ENCODE measurements at places on chromosomes 4 and X. TPM values are rescaled to one million over a fixed set of nuclear protein-coding genes. Genes with fewer than 3 reads are reported as not detected.

Gene ADH7
- 0.13 TPM for polyA plus RNA-seq

Gene MUC7
- not detected for polyA plus RNA-seq

DNA sequence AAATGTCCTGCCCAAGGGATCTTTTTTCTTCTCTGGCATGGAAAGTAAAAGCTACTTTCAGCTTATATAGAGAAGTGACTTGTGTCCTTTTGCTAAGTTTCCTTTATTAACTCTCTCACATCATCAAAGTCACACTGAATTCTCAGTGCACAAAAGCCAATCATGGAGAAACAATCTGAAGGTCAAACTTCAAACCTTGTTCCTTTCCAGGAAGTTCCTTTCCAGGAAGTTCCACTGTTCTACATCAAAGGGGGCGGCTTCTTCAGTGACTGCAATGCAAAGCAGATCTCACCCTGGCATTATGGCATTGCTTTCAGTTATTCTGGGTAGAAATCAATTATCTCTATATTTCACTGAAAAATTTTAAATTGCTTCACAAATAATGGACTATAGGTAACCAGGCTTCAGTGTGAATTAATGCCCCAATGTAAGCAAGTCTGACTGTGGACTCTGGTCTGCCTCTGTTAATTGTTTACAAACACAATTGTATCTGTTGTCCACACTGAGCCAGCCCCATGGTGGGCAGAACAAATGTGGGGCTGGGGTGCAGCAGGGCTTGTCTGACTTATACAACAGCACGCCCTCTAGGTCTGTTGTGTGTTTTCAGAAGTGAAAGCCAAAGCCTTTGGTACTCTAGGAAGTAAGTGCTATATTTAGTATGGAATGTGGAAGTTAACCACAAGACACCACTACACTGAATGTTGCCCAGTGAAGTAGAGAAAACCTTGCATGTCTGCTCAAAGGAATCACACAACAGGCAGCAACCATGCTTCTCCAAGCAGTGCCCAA is 98.8 kb downstream of the CDS1 start:
- H3K36me3 ChIP-seq, result peaks cover 4% of the 10 kb centered on the region
- no peaks in the 10 kb centered on the region for H3K27me3 ChIP-seq
- no peak overlapping the region for H3K27ac ChIP-seq
- H3K4me3 ChIP-seq, result no peak overlapping the region

DNA sequence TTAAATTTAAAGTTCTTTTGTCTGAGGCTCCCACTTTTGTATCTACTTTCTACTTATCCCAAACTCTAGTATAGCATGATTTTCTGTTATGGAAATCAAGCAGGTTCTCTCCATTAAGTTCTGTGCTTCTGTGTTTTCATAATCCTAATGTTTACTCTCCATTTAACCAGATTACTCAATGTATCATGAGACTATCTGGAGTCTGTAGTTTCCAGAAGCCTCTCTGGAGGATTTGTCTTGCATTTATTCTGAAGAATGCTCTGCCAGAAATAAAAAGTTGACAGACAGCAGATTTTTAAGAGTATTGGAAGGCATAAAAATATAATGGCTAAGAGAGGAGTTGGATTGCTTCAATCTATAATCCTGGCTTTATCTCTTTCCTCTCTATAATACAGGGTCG is 39.2 kb upstream of the PLS3 start:
- no peaks in the 10 kb centered on the region for H3K27me3 ChIP-seq
- no peak overlapping the region for H3K4me3 ChIP-seq
- no peaks in the 10 kb centered on the region for H3K4me1 ChIP-seq
- no peak for DNase-seq
- H3K27ac ChIP-seq, result no peak overlapping the region
- no peaks in the 10 kb centered on the region for H3K36me3 ChIP-seq

- no peaks in the 10 kb centered on the region for H3K36me3 ChIP-seq
- no peaks in the 10 kb centered on the region for H3K4me1 ChIP-seq
- no peak for DNase-seq
- no peak overlapping the region for H3K27ac ChIP-seq
- no peak overlapping the region for H3K4me3 ChIP-seq
- no peaks in the 10 kb centered on the region for H3K27me3 ChIP-seq
Observed at GRCh38 chr4:162644346-162644745, 480.5 kb upstream of the FSTL5 start.

DNA sequence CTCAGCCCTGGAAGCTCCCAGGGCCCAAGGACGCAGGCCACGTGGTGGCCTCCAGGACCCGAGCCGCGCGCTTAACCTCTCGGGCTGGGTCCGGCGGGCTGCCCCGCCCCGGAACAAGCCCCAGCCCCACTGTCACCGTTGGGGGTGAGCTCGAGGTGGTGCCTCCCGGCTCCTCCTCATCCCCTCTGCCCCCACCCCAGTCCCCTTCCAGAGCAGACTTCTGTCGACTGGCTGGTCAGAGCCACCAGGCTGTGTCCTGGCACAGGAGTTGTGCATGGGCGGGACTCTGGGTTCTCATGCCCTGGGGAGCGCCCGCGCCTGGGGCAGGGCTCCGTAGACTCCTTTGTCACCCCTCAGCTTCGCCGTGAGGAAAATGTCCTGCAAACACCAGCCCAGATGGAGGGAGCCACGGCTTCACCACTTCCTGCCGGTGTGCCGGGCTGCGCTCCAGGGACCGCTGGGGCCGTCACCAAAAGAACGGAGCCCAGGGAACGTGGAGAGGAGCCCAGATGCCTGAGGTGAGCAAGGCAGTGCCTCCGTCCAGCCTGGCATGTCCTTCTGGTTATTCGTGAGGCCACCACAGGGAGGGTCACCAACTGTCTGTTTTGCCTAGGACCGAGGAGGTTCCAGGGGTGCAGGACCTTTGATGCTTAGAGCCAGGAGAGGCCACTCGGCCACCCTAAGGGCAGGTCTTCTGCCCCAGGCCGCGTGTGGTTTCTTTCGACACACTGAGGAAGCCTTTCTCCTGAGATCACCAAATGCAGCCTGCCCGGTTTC is 7.1 kb upstream of the RGS12 start:
- H3K27me3 ChIP-seq, result no peaks in the 10 kb centered on the region
- H3K36me3 ChIP-seq, result no peaks in the 10 kb centered on the region
- H3K4me3 ChIP-seq, result no peak overlapping the region
- no peaks in the 10 kb centered on the region for H3K4me1 ChIP-seq

DNA sequence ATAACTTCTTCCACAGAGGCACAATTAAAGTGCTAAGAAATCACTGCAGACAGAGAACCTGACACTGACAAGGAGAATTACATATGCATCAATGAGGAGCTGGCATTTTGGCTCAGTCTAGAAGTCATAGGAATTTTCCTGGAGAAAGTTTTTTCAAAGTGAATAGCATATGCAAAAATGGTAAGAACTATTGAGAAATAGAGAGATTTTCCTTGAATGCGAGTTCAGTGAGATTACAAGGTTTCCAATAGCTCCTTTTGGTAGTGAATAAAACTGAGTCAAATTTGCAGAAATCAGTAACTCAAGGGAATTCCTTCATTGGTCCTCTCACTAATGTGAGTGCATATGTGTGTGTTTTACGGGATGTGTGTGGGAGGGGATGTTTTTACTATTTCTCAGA is 557.5 kb downstream of the PPARGC1A start:
- H3K27me3 ChIP-seq, result no peaks in the 10 kb centered on the region
- no peak for DNase-seq
- no peak overlapping the region for H3K4me3 ChIP-seq
- H3K36me3 ChIP-seq, result no peaks in the 10 kb centered on the region
- no peaks in the 10 kb centered on the region for H3K4me1 ChIP-seq

DNA sequence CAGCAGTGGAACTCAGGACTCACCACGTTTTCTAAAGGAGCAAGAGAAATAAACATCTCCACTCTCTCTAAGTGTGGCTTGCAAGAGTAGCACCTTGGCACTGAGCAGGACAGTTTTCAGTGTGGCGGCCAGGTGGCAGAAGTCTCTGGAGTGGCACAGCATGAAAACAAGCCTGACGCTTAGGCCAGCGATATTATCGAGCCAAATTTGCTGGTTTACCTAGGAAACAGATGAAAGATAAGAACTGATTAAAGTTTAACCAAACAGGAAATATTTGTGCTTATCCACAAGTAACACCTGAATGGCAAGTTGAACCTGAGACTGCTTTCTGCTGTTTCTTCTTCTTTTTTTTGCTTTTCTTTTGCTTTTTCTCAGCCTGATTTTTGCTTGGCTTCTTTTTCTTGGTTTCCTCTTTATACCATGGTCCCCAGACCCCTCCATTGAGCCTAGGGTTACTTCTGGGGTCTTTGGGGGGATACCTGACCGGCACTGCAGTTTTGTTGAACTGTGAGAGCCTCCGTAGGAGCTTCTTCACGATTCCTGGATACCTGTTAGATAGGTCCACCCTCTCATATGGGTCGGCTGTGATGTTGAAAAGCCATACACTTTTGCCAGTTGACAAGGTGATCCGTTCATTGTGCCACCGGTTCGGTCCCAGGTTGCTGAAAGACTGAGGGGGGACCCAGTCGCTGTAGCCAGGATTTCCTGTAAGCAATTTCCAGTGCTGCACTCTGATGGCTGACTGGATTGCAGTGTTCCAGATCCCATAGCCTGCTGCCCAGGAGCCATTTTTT is 77.3 kb downstream of the ARSJ start:
- no peak overlapping the region for H3K4me3 ChIP-seq
- H3K27me3 ChIP-seq, result no peaks in the 10 kb centered on the region
- DNase-seq, result no peak
- no peak overlapping the region for H3K27ac ChIP-seq
- peaks cover 6% of the 10 kb centered on the region for H3K36me3 ChIP-seq

DNA sequence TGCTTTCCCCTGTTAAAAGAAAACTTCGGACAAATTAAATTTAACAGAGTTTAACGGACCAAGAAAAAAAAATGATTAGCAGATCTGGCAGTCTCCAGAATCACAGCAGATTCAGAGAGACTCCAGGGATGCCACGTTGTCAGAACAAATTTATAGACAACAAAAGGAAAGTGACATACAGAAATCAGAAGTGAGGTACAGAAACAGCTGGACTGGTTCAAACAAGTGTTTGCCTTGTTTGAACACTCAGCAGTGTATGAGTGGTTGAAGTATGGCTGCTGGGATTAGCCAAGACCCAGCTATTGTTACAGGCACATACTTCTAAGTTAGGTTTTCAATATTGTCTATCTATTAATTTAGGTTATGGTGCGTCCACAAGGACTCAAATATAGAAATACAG is 19.1 kb downstream of the PIR start:
- no peak overlapping the region for H3K4me3 ChIP-seq

DNA sequence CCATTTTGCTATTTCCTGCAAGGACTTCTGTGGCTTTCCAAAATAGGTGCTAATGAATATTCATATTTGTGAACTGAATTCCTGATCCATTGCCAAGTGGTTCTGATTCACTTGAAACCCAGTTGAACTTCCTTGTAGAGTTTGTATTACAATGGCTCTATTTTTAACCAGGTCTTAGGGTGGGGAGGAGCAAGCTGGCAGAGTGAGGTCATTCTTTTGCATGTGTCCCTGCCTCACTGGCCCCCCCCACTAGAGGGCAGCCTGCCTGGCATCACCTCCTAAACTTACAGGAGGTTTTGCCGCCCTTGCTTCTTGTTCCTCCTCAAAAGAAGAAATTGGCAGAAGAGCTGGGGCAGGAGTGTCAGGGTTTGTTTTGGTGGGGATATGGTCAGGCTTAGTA is 10.5 kb downstream of the PTTG2 start:
- DNase-seq, result peak; percentile 91
- no peaks in the 10 kb centered on the region for H3K27me3 ChIP-seq
- peaks cover 7% of the 10 kb centered on the region for H3K4me1 ChIP-seq
- H3K27ac ChIP-seq, result peak overlapping the region; percentile 84

Data from aorta (tissue), 5 donors.